EL (cell line): ENCODE measurements at places on chromosomes 5 and 9.
A peak's percentile ranks its signal among the peaks of the same experiment; 100 is the strongest.

- DNase-seq, result peak; percentile 87
Measured at GRCh38 chr9:93133681-93134014, 403 bp downstream of the NINJ1 start.

- peak; percentile 20 for DNase-seq
Measured at GRCh38 chr9:26054600-26055520, 376.6 kb upstream of the TUSC1 start.

GRCh38 chr9:134329886-134330285, 3.6 kb downstream of the RXRA start:
- peak; percentile 17 for DNase-seq

- peak; percentile 71 for DNase-seq
Measured at GRCh38 chr9:109316207-109316640, 4.6 kb downstream of the EPB41L4B start.

- no peak for DNase-seq
Measured at GRCh38 chr5:102826629-102827028, 71.5 kb downstream of the PAM start.
